NT2/D1 (cell line): ENCODE measurements at places on chromosomes 3 and 15.

GRCh38 chr3:85193565-85193964 is 234.8 kb downstream of the CADM2 start:
- DNase-seq: no peak

- DNase-seq: no peak
Measured at GRCh38 chr3:93910097-93910496, 63.6 kb downstream of the PROS1 start.

- DNase-seq: no peak
Measured at GRCh38 chr15:50751394-50751793, 14.1 kb downstream of the SPPL2A start.

- no peak for DNase-seq
Measured at GRCh38 chr15:69154684-69155083, 5.8 kb upstream of the GLCE start.

DNA sequence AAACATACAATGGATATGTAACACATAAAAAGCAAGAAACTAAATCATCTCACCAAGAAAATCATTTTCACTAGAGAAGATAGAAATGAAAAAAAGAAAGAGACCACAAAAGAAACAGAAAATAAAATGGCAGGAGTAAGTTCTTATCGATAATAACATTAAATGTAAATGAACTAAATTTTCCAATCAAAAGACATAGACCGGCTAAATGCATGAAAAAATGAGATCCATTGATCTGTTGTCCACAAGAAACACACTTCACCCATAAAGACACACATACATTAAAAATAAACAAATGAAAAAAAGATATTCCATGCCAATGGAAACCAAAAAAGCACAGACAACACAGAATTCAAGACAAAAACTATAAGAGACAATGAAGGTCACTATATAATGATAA is 1771.9 kb downstream of the SI start:
- DNase-seq: no peak
